T-helper 17 cell (primary cell): ENCODE measurements at places on chromosomes 11 and 22. TPM values are rescaled to one million over a fixed set of nuclear protein-coding genes. Genes with fewer than 3 reads are reported as not detected.

- no peak for DNase-seq
Measured at GRCh38 chr11:111417011-111417765, 38.1 kb upstream of the POU2AF1 start.

The P2RY2 gene
- 0.29 TPM for total RNA-seq

The MAP6 gene
- total RNA-seq = 0.18 TPM

- no peak for DNase-seq
Measured at GRCh38 chr22:19773470-19774040, 13.0 kb downstream of the TBX1 start.

DNA sequence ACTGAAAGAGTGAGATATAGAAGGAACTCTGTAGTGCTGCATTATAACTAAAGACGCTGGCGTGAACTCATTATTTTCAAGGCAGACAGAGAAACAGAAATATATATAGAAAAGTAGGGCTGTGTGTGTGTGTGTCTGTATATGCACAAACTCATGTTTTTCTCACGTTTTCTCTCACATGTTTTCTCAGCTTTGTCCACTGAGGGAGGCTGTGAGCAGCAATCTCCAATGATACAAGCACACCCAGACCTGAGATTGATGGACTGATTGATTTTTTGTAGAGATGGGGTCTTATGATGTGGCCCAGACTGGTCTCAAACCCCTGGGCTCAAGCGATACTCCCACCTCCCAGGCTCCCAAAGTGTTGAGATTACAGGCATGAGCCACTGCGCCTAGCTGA, 122.5 kb downstream of the SERGEF start:
- DNase-seq = no peak

DNA sequence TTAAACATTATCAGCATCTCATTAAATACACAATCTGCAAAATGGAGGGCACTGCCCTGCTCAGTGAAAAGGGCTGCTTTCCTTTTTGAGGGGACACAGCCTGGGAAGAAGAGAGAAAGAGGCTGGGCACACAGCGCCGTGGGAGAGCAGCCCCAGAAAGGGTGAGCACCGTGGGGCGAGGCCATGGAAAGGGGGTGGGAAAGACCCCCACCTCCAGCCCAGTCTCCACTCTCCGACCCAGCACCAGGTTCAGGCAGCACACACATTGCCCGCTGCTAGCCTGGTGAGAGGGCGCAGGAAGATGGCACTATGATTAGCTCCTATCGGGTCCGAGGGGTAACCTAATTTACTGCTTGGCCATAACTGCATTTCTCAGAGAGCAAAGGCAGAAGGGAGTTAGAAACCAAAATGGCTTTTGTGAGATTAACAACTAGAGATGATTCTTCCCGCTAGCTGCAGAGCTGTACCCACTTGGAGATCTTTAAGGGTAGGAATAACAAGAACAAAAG, 104.0 kb upstream of the BID start:
- no peak for DNase-seq

DNA sequence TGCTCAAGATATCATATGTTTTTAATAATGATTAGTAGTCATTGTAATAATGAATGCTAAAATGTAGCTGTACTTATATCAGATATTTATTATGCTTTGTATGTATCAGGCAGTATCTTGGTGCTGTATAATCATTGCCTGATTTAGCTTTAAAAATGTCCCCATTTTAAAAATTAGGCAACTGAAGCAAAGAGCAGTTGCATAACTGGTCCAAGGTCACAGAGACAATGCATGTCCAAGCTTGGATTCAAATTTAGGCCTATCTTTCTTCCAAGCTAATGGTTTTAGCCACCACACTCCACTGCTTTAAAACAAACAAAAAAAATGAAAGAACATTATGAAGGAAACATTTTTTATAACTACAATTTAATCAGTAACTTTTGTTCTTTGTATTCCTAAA, 725.8 kb upstream of the RAG2 start:
- no peak for DNase-seq

The TRIM48 gene
- total RNA-seq = not detected

The MYEOV gene
- total RNA-seq = 0.60 TPM

DNA sequence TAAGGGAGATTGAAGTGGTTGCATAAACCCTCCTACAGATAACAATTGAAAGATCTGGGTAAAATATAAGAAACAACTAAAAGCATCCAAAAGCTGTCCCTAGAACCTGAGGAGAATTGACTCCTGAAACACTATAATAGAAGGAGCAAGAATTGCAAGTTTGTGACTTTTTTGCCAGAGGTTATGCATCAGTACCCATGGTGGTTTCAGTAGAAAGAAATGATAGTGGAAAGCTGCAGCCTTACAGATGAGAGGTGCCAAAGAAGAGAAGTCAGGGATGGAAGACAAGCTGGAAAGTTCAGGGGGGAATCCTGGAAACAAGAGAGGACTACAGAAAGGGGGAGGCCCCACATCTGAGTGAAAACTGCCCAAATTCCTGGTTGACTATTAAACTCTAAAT, 80.7 kb downstream of the PACS1 start:
- no peak for DNase-seq

GRCh38 chr11:126871792-126872191, 128.8 kb downstream of the KIRREL3 start:
- DNase-seq = no peak

The OR8D1 gene
- not detected for total RNA-seq

DNA sequence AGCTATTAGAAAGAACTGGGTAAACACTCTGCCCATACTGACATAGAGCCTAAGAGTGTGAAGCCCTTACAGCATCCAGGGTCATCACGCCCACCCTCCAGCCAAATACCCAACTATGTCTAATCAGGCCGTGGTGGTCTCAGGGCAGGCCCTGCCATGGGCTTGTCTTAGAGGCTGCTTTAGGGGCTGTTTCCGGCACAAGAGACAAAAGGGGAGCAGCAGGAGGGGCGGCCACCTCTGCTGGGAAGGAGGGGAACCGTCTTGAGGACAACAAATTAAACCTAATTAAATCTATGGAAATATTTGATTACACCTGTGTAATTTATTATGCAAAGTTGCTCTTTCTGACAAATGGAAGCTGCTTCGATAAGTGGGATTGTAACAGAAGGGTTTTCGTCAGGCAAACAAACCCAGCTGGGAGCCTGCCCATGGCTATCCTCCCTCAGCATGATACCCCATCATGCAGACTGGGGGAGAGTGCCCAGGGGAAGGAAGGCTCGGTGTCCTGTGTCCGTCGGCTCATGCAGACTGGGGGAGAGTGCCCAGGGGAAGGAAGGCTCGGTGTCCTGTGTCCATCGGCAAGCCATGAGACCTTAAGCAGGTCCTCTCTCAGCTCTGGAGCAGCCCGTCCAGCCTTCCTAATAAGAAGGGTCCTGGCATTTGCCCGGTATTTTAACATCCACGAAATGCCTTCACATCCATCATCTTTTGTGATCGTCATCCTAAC, 163.6 kb upstream of the B3GAT1 start:
- DNase-seq = no peak

The APOA4 gene
- not detected for total RNA-seq

The TMPRSS5 gene
- 1.5 TPM for total RNA-seq

- no peak for DNase-seq
Measured at GRCh38 chr11:34512840-34513681, 533 bp downstream of the ELF5 start.

DNA sequence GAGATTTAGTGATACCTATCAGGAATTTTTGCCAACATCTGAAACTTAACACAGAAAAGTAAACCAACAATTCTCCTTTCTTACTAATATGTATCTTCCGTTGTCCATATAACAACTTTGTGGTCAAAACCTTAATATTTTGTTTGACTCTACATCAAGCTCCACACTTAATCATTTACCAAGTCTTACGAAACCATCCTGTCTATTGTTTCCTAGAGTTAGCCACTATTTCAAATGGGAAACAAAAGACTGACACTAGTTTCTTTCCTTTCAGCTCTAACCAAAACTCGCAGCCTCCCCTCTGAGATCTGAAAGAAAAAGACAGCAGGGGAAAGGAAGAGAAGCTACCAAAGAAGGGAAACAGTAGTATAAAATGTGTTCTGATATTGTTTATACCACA, 26.5 kb upstream of the PRDM10 start:
- no peak for DNase-seq

The OR51G1 gene
- total RNA-seq = not detected

- DNase-seq = no peak
Measured at GRCh38 chr11:10751581-10751940, 515 bp downstream of the CTR9 start.

- DNase-seq = no peak
Measured at GRCh38 chr11:92771701-92772100, 197.8 kb upstream of the MTNR1B start.

GRCh38 chr11:46463701-46464421, 72.3 kb upstream of the CHRM4 start:
- no peak for DNase-seq

DNA sequence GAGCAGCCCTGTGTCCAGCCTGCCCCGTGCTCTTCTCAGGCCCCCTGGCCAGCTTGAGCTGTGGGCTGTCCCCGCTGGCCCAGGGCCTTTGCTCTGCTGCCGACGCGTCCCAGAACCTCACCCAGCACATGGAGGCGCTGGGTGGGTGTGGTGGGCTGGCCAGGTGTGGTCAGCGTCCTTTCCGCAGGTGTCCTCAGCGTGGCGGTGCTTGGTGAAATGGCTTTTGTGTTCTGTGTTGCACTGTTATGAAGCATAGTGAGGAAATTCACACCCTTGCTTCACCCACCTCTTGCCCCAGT, 37.4 kb downstream of the GRAMD4 start:
- DNase-seq = no peak

GRCh38 chr22:45261407-45262088, 20.9 kb upstream of the KIAA0930 start:
- DNase-seq = no peak

DNA sequence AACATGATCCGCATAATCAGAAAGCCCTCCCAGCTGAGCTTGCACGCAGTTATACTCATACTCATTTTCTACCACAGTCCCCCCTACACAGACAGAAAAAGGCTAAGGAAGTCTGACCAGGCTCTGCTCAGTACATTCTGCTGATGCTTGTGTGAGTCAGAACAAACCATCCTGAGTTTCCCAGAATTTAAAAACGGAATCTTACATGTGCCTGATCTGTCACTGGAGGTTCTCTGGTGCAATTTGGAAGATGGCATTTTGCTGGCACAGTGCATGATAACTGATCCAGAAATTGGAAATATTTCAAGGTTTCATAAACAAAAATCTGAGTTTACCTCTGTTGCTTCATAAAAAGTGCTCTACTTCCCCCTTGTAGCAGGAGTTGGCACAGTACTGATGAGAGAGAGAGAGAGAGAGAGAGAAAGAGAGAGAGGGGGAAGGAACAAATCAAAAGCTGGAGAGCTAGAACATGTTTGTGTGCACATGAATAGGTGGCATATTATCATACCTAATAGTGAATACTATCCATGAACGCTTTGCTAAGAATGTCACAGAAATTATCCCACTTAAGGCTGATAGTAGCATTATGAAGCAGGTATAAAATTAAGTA, 1085.3 kb downstream of the DLG2 start:
- DNase-seq = no peak

DNA sequence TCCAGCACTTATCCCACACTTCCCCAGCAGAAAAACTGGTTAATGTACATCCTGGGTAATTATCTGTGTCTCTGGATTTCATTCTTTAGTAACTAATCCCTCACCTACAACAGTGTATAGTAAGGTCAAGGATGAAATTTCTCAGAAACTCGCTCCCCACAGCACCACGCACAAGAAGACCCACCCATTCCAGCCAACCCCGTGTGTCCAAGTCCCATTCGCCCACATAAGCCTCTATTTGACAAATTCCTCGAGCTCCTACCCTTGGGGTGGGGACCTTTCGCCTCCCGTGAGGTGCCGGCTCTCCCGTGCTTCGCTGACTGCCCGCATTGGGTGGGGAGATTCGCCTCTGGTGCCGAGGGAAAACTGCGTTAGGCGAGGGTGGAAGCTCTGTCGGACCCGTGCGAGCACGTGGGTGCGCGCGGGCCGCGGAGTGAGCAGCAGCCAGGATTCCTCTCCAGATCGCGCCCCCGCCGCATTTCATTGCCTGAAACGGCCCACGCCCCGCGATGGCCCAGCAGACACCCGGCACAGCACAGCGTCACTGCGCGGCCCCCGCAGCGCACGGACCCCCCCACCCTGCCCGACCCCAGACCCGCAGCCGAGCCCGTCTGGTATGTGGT, 866 bp downstream of the EXPH5 start:
- DNase-seq = no peak

GRCh38 chr11:70667767-70668166, 269.4 kb downstream of the CTTN start:
- no peak for DNase-seq

The C11orf42 gene
- total RNA-seq = not detected

- DNase-seq = no peak
Measured at GRCh38 chr22:33920197-33920540, at the start of gene LARGE1. LARGE1 (minus strand) TSS chr22:33920476.

The JAM3 gene
- total RNA-seq = 12.5 TPM

- DNase-seq = no peak
Measured at GRCh38 chr11:9957072-9957471, 293.2 kb downstream of the SWAP70 start.

- DNase-seq = no peak
Measured at GRCh38 chr22:37716708-37717107, 19.9 kb downstream of the TRIOBP start.

The DAGLA gene
- 2.1 TPM for total RNA-seq

GRCh38 chr11:47617417-47617809, 23.2 kb upstream of the C1QTNF4 start:
- DNase-seq = no peak

- no peak for DNase-seq
Measured at GRCh38 chr11:15349413-15349812, 234.7 kb downstream of the INSC start.

- no peak for DNase-seq
Measured at GRCh38 chr22:42410708-42411107, 21.5 kb downstream of the NFAM1 start.

DNA sequence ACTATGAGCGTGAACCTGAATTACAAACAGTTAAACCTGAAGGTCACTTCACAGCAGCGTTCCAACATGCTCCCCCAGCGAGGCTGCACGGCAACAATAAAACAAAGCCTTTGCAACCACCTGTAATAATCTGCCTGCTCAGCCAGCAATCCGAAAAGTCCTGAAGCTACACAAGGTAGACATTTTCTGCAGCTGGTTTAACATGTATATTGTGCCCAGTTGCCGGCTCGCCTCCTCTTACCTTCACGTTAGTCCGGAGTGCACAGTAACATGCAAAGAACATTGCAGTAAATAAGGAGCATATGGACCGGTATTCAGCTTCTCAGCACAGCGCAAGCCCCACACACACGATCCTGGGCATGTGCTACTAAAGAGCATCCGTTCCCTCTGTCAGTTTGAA, 704.3 kb downstream of the DLG2 start:
- DNase-seq = no peak
